Activated CD8-positive, alpha-beta memory T cell treated with anti-CD3 and anti-CD28 coated beads for 48 hours (primary cell): ENCODE measurements at places on chromosomes 16 and 17.

GRCh38 chr16:88560714-88561484, 9.3 kb upstream of the ZC3H18 start:
- no peak for DNase-seq

GRCh38 chr17:6578491-6578890, 22.1 kb upstream of the PITPNM3 start:
- no peak for DNase-seq

GRCh38 chr17:75927286-75927922, 13.4 kb downstream of the FBF1 start:
- no peak for DNase-seq

DNA sequence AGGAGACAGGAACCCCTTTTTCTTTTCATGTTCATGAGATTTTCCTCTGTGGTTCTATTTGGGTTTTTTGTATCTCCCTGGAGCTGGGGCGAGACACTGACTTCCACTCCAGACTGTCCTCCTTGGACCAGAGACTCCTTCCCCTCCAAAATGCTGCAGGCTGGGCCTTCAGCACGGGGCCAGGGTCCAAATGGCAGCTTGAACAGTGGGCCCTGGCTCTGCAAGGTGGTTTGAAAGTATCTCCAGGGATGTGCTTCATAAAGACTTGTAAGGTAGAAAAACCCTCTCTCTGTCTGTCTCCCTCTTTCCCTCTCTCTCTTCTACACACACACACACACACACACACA, 236.1 kb downstream of the ZNF423 start:
- DNase-seq = no peak

- peak; percentile 52 for DNase-seq
Observed at GRCh38 chr16:69396187-69397061, 10.6 kb upstream of the TERF2 start.

DNA sequence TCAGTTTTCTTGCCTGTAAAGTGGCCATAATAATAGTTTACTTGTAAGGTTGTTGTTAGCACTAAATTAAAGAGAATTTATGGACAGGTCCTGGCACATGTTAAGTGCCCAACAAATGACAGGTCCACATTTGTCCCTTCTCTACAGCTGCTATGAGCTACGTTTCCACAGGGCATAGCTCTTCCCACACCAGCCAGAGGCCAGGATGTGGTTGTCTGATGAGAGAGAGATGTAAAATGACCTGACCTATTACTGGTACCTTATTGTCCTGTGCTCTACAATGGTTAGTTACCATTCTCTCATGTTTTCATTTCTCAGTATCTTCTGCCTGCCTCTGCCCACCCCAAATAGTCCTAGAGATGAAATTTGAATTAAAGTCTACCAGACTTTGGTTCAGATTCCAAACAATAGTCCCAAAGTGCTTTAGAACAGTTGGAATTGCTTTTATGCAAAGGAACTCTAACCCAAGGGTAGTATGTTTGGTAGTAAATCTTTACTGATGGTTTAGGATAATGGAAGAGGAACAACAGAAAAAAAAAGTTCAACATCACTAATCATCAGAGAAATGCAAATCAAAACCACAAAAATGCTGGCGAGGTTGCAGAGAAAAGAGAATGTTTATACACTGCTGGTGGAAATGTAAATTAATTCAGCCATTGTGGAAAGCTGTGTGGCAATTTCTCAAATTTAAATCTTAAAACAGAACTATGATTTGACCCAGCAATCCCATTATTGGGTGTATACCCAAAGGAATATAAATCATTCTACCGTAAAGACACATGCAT, 57.1 kb upstream of the ANKFN1 start:
- no peak for DNase-seq

- DNase-seq = no peak
Observed at GRCh38 chr17:11490171-11490755, 108.0 kb upstream of the DNAH9 start.

- DNase-seq = no peak
Observed at GRCh38 chr17:2140683-2141082, 85.8 kb downstream of the HIC1 start.

DNA sequence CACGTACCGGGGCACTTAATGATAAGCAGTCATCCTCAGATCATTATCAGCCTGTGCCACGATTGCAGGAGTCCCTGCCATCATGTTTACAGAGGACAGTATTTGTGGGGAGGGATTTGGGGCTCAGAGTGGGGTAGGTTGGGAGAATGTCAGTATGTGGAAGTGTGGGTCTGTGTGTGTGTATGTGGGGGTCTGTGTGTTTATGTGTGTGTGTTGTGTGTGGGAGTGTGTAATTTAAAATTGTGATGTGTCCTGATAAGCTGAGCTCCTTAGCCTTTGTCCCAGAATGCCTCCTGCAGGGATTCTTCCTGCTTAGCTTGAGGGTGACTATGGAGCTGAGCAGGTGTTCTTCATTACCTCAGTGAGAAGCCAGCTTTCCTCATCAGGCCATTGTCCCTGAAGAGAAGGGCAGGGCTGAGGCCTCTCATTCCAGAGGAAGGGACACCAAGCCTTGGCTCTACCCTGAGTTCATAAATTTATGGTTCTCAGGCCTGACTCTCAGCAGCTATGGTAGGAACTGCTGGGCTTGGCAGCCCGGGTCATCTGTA, 13.5 kb upstream of the EFCAB13 start:
- DNase-seq = no peak

DNA sequence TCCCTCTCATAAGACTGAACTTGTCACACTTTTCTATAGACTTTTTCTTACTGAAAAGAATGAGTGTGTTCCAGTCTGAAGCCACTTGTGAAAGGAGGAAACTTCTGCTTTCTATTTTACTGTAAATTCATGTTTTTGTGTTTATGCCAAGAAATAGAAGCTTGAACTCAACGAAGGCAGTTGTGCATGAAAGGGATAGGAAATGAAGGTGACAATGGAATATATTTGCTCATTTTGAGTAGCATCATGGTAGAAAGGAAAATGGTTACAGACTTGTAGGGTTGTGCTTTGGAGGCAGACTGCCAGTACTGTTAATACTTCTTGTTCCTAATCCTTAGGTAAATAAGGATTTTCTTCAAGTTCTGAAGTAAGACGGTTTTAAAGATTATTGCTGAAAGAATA, 8.1 kb downstream of the CLTC start:
- no peak for DNase-seq

GRCh38 chr16:10600782-10601443, 20.5 kb upstream of the EMP2 start:
- DNase-seq = no peak

DNA sequence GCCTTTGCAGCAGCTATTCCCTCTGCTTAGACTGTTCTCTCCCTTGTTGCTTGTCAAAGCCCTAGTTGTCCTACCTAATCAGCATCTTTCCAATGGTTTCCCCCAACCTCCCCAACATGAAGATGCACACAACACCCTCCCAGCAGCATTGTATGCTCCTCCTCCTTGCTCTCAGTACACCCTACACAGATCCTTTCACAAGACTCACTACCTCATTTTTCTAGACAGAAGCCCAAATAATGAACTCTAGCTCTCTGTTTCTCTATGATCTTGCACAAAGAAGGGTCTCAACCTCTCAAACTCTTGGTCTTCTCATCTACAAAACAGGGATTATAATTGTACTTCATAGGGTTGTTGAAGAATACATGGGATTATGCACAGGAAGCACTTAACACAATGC, 19.4 kb downstream of the PSME3IP1 start:
- DNase-seq = no peak

- DNase-seq = no peak
Observed at GRCh38 chr17:56144223-56144622, 9.1 kb upstream of the ANKFN1 start.

GRCh38 chr17:45150911-45151809, 2.9 kb downstream of the HEXIM1 start:
- no peak for DNase-seq
